Glutamatergic neuron (in vitro differentiated cells): ENCODE measurements at places on chromosomes 11 and 22.

DNA sequence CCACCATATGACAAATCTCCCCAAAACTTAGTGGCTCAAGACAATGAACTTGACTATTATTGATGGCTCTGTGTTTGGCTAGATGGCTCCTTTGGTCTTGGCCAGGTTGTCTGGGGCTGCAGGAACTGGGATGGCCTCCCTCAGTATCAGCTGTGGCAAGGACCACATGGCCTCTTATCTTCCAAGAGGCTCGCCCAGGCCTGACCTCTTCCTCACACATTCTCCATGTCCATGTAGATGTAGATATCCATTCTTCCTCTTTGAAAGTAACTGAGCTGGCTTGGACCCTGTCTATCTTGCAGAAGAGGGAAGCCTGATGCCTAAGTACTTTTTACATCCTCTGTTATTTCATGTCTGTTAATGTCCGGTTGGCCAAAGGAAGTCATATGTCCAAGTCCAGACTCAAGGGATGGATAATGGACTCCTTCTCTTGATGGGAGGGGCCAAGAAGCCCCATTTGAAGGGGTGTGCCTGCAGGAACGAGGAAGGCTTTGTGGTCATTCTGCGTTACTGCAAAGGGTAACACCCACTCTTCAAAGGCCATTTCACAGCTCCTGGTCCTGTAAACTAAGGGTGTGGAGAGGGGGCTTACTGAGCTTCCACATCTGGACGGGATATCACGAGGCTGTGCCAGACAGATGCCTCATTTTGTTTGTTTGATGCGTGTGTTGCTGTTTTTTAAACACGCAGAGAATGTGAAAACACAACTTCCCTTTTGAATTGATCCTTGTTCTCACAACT lies 87.1 kb downstream of the GRIK4 start:
- DNase-seq = no peak

DNA sequence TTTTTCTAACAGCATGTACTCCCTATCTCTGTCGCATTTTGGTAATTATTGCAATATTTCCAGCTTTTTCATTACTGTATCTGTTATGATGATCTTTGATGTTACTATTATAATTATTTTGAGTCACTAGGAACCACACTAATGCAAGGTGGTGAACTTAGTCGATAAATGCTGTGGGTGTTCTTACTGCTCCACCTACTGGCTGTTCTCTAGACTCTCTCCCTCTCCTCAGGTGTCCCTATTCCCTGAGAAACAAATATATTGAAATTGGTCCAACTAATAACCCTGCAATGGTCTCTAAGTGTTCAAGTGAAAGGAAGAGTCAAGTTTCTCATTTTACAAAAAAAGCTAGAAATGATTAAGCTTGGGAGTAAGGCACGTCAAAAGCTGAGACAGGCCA lies 10.5 kb downstream of the ARL14EP start:
- no peak for DNase-seq

GRCh38 chr11:102994105-102994504 lies 38.6 kb upstream of the MMP13 start:
- DNase-seq = no peak

GRCh38 chr22:19974268-19974861 lies 32.7 kb upstream of the TXNRD2 start:
- DNase-seq = peak; percentile 51

DNA sequence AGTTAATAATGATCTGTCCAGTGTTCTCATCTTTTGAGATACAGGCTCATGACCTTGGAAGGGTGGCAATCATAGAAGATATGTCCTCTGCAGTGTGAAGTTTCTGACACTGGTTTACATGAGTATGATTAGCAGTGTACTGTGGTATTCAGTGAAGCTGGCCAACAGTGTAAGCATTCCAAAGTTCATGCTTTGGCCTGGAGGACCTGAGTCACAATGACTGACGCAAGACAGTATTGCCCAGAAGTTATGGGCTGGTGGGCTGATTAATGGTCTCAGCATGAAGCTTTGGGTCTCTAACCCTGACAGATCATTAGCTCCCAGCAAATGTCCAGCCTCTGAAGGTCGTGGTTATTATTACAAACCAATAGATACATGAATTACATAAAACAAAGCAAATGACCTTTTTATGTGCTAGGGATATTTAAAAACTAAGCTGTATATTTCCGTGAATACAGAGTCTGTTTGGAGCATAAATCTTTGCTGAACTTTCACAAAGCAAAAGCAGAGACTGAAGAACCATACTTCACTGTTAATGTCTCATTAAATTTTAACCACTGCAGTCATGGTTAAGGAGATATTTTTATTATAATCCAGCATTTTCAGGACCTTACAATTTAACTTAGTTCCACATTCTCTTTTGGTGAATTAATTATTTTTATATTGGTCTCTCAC lies 28.3 kb upstream of the USP47 start:
- no peak for DNase-seq

DNA sequence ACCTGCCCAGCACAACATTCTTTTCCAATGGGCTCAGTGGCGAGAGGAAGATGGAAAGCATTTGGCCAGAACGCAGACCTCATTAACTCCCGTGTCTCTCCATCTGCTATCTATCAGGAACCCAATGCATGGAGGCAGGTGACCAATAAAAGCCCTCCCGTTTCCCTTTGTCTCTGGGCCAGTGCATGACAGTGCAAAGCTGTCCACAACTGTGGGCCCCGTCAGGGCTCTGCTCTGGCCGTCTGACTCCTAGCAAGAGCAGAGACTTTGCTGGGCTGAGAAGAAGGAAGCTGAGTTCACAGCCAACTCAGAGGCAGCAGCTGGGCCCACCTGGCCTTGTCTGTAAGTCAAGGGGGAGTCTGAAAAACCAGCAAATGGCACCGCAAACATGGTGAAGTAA lies 177.8 kb downstream of the TENM4 start:
- peak; percentile 79 for DNase-seq

GRCh38 chr11:88689548-88690240 lies 352.2 kb upstream of the CTSC start:
- DNase-seq = no peak

- DNase-seq = no peak
Observed at GRCh38 chr11:5124891-5125620, 13.1 kb downstream of the OR52A5 start.

DNA sequence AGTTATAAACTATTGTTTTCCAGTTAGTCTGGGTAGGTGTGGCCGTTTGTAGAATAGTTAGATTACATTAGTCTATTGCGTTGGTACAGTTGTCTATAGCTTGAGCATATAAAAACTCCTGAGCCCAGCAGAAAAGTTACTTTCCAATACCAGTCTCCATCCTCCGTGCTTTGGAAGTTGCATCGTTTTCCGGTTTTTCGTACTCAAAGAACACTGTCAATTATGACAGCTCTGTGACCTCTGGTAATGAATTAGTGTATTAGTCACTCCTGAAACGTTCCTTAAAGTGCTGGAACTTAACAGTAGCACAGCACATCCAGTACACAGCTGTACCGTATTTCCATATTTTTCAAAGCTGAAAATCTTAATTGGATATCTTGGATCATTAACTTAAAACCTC lies 808 bp upstream of the MSANTD2 start:
- DNase-seq = no peak

GRCh38 chr11:23217072-23217471 lies 356.8 kb upstream of the CCDC179 start:
- DNase-seq = no peak

DNA sequence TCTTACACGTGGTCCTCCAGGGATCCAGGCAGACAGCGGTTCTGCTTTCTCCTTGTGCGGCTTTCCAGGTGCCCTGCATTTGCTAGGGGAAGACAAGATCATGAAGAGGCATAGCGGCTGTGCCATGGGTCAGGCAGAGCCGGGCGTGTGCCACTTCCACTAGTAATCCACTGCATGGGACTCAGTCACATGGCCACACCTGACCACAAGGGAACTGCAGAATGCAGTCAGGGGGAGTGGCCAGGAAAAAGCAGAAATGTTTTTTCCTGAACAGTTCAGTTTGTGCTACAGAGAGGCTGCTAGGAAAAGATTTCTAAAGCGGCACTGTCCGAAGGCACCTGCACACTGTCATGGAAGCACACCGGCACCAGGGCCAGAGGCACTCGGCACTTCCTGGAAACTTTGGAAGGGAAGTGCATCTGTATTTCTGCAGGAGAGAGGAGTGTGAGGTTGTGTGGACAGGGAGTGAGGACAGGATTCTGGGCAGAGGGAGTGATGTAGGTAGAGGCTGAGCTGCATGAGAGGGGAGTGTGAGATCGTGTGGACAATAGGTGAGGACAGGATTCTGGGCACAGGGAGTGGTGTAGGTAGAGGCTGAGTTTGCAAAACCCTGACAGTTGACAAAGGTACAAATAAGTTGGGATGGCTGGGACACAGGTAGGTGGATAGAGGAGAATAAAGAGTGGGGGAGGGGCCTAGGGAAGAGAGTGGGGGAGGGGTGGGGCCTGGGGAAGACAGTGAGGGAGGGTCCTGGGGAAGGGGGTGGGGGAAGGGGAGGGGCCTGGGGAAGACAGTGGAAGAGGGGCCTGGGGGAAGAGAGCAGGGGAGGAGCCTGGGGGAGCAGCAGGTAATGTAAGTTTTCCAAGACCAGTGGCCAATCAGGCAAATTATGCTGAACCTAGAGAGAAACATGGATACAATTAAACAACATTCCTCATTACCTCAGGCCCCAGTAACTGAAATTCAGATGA lies 1436.3 kb downstream of the TBC1D22A start:
- no peak for DNase-seq

DNA sequence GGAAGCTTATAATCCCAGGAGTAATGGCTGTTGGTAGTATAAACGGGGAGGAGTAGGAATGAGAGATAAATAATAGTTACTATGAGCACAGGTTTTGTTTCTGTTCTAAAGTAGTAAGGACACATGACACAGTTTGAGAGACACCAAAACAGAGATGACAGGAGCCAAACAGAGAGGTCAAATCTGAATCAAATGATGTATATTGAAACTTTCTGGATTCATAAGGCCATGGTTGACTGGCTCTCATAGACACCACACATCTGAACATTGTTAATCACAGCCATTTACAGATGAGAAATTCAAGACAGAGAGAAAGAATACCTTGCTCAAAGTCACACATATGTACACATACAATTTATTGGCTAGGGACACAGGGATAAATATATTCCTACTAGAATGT lies 63.4 kb upstream of the UCP3 start:
- DNase-seq = no peak

- DNase-seq = no peak
Observed at GRCh38 chr11:101914341-101914737, 471 bp upstream of the CEP126 start.

GRCh38 chr11:61978703-61979661 lies 11.5 kb upstream of the FTH1 start:
- DNase-seq = no peak

DNA sequence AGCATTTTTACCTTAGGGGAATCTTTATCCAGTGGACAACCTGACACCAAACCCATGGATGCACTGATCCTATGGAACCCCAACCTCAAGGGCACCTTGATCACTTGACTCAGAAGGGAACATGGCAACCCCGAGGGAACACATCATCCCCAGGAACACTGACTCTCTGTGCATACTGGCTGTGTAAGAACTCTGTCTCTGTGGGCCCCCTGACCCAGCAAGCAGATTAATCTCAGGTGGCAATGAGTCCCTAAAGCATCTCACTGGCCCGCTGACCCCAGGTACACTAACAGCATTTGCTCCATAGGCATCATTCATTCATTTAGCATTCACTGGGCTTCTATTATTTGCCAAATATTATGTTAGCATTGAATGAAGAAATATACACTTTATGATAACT lies 16.9 kb downstream of the EIF3F start:
- no peak for DNase-seq

DNA sequence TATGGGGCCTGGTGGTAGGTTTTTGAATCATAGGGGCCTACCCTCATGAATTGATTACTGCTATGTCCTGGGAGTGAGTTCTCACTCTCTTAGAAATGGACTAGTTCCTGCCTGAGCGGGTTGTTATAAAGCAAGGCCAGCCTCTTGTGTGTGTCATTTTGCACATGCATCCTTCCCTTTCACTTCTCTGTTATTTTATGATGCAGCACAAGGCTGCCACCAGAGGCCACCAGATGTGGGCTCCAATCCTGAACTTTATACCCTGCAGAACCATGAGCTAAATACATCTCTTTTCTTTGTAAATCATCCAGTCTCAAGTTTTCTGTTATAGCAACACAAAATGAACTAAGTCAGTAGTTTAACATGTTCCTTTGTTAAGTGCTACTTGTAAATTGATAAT lies 251.4 kb downstream of the BLID start:
- no peak for DNase-seq

DNA sequence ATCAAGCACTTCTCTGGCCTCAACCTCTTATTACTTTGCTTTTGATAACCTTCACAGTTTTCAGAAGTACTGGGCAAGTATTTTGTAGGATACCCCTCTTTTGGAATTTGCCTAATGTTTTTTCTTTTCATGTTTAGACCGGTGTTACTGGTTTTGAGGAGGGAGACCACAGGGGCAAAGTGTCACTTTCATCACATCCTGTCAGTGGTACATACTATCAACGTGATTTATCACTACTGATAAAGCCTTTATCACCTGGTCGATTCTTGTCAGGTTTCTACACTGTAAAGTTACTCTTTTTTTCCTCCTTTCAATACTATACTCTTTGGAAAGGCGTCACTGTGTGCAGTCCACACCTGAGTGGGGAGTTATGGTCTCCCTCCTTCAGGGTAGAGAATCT lies 26.7 kb downstream of the QSER1 start:
- no peak for DNase-seq

GRCh38 chr11:95659088-95659487 lies 130.5 kb downstream of the FAM76B start:
- DNase-seq = no peak

- DNase-seq = no peak
Observed at GRCh38 chr22:31680861-31681341, 18.9 kb upstream of the PISD start.

GRCh38 chr11:99671808-99672409 lies 651.2 kb downstream of the CNTN5 start:
- no peak for DNase-seq

- DNase-seq = no peak
Observed at GRCh38 chr22:32932176-32932575, 126.0 kb downstream of the SYN3 start.

GRCh38 chr11:114026355-114026754 lies 33.2 kb upstream of the ZBTB16 start:
- no peak for DNase-seq
